ENCODE measurements at places on chromosomes 7 and 10.
A peak's percentile ranks its signal among the peaks of the same experiment; 100 is the strongest.

GRCh38 chr10:114874827-114875411, 53.3 kb downstream of the FHIP2A start:
- DNase-seq, result no peak

- no peak for DNase-seq
Observed at GRCh38 chr7:106858618-106859532, 6.2 kb upstream of the PIK3CG start.

DNA sequence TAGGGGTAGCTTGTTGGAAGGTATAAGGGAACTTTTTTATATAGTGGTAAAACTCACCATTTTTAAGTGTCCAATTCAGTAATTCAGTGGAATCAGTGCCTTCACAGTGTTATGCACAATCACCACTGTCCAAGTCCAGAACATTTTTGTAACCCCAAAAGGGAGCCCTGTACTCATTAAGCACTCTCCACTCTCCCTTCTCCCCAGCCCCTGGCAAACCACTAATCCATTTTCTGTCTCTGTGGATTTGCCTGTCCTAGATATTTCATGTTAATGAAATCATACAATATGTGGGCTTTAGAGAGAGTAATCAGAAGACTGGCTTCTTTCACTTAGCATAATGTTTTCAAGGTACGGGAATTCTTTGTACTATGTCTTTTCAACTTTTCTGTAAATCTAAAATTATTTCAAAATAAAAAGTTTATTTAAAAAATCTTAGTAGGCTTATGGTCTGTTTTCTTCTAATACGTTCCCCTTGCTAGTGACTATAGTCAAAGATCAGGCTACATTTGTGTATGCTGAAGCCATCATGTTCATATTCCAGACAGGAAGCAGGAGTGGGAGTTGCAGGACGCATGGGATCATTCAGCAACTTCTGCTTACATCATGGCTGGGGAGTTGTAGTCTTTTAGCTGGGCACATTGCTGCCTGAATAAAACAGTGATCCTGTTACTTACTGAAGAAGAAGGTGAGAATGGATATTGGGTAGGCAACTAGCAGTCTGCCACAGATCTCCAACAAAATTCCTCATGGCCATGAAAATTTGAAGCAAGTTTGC, 35.4 kb upstream of the TAX1BP1 start:
- no peak for DNase-seq

DNA sequence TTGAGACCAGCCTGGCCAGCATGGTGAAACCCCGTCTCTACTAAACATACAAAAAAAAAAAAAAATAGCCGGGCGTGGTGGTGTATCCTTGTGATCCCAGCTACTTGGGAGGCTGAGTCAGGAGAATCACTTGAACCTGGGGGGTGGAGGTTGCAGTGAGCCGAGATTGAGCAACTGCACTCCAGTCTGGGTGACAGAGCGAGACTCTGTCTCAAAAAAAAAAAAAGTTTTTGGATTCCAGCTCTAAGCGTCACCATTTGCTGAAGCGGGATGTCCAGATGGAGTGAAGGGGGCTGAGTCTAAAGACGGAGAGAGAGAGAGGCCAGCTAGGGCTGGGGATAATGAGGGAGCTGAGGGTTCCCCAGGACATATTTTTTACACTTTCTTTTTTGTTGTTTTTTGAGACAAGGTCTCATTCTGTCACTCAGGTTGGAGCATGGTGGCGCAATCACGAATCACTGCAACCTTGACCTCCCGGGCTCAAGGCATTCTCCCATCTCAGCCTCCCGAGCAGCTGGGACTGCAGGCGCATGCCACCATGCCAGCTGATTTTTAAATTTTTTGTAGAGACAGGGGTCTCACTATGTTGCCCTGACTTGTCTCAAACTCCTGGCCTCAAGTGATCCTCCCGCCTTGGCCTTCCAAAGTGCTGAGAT, 9.4 kb upstream of the HK1 start:
- DNase-seq, result no peak

DNA sequence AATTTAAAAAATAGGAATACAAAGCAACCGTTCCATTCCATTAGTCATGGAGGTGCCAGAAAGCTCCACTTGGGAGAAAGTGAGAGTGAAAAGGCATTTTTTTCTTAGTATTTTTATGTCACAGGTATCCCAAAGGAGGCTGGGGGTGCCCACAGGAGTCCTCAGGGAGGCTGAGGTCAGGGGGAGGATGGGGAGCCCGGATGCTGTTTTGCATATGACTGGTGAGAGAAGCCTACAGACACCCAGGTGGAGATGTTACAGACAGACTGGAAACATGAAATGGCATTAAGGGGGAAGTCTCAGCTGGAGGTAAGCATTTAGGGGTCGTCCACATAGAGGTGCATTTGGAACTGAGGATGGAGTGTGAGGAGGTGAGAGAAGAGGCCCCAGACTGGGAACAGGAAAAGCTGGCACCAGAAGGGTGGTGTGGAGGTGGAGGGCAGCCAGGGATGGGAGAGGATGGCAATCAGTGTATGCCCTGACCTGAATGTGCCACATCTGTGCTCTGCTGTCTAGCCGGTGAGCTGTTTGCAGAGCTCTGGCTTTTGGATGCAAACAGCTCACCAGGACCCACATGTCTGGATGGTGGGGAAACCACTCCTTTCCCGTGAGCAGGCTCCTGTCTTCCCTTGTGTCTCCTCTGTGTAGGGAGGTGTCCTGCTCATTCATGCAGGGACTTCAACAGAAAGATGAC, 101.1 kb downstream of the RAMP3 start:
- DNase-seq, result no peak

- peak; percentile 60 for DNase-seq
Observed at GRCh38 chr7:144824360-144824759, 11.5 kb downstream of the TPK1 start.

DNA sequence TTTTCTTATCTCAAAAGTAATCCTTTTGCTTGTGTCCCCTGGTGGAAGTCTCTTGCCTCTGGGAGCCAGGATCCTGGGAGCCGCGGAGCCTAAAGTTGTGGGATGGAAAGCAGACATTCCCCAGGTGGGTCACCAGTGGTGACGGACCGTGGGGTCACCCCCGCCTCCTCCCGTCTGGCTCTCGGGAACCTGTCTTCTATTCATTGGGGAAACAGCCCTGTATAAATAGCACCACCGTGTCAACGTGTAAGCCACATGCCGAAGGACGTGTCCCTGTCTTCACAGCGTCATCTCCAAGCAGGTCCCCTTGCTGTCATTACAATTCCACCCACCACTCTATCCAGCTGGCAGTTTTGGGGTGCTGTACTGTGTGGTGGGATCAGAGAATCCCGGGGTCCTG, 87.5 kb downstream of the ELFN1 start:
- no peak for DNase-seq

- no peak for DNase-seq
Observed at GRCh38 chr10:125980521-125981035, 84.2 kb downstream of the FANK1 start.

GRCh38 chr7:27096768-27097514, 1.1 kb upstream of the HOXA1 start:
- no peak for DNase-seq

Data from GM04503 (cell line).